ENCODE measurements at places on chromosomes 5 and 9.

DNA sequence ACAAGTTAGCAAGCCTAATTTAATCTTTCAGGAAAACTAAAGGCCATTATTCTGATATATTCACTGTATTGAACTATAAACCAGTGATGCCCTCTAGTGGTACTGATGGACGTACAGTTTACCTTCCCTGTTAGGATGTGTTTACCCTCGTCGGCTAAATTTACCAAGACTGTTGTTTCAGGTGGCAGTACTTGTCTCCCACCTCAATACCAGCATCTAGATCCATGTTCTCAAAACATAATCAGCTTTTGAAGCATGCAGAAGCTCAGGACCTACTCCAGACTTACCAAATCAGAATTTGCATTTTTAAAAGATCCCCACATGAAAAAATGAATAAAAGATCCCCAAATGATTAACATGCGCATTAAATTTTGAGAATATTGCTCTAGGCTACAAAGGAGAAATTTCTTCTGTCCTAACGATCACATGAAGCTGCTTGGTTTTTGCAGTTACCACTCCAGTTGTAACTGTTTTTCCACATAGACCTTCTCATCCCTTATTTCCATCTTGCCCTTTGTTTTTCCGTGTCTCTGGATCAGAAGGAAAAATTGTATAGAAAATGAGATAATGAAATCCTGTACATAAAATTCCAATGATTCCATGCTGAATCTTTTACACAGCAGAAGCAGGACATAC lies 3.2 kb upstream of the BAAT start:
- peak; percentile 55 for DNase-seq

DNA sequence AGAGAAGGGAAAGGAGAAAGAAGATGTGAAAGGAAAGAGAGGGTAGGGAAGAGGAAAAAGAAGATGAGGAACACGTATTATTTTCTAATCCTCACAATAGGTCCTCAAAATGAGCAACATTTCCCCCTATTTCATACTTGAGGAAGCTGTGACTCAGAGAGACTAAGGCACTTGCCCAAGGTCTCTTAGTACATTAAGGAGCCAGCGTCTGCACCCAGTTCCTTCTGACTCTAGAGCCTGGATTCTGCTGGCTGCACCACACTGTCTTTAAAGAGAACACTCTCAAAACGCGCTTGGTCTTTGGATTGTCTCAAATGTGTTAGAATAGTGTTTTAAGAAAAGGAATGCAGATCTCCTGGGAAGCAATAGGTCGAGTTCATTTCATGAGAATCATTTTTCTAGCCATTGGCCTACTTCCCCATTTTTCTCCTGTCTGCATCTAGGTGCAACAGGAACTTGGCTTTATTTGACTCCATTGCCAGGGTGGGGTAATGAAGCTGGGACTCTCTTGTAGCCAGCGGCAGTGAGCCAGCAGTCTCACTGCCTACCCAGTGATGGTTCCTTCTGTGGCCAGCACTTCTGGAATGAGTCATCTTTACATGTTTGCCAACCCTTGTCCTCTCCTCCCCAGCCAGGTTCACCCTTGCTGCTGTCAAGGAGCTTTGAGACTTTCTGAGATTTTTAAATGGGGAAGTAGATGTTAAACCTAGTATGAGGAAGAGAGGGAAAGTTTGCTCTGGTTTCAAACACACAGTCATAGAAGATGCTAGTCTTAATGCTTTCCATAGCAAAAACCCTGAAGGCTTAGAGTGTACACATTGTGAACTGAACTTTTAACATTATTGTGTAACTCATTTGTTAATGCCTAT lies 82.7 kb downstream of the DOCK8 start:
- DNase-seq = no peak

DNA sequence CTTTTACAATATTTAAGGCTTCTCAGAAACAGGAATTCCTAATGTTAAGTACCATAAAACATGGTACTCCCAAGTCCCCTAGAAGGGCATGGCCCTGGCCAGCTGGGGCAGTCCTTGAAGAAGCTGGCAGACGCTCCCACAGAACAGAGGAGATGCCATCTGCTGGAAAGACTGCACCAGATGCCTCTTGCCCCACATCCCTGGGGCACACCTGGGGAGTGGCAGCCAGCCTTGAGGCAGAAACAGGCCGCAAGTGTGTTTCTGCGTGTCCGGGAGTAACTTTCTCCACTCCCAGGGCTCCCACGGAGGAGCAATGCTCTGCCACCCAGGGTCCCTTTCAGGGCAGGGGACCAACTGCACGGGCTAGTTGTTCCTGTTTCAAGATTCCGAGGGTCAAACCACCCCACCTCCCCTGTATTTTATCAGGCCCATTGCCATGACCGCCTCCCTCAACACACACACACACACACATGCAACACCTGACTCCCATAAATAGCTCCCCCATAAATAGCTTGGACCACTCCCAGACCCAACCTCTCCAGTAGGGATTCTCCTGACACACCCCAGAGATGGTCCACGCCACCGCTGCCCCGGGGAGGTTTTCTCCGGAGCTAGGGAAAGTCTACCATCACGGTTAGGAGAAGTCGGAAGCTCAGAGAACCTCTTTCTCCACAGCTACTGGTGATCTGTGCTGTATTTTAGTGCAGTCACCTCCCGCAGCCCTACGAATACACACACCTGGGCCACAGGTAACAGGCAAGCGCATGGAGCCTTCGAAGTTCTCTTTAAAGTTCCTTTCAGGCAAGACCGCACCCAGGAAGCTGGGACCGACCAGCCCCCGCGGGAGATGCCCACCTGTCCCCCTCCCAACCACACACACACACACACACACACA lies 1.5 kb downstream of the SPOCK1 start:
- no peak for DNase-seq

- DNase-seq = peak; percentile 58
Observed at GRCh38 chr9:17810728-17811571, 232.1 kb downstream of the SH3GL2 start.

DNA sequence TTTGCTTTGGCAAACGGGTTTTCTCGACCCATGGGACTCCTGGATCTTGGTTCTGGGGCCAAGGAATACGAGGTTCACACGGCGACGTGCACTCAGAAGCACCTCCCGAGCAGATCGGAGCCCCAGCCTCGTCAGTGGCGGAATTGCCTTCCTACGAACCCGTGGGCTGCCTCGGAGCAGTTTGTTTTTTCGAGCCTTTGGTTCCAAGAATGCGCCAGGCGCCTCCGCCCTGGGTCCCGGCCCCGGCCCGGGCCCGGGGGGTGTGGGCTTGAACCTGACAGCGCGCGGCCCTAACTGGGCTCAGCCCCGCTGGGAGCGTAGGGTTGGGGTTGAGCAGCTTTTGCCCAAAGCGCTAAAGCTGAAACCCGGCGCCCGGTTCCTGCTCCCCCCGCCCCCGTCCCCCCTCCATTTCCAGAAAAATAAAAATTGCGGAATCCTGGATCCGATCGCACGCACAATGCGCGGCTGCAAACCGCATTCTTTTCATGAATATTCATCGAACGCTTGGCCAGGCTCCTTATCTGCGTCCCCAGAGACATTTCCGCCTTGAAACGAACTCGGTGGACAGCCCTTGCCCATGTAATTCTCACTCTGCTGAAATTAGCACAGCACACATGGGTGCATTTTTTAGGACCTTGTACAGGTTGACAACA lies 1.0 kb downstream of the BASP1 start:
- DNase-seq = peak; percentile 87

All from fibroblast of skin of right biceps (primary cell).